ENCODE measurements at places on chromosomes 12 and 14. TPM values are rescaled to one million over a fixed set of nuclear protein-coding genes. Genes with fewer than 3 reads are reported as not detected.

GRCh38 chr12:52524898-52525591 is 4.9 kb upstream of the KRT5 start:
- H3K36me3 ChIP-seq: no peaks in the 10 kb centered on the region
- H3K27me3 ChIP-seq: peaks cover 3% of the 10 kb centered on the region
- no peak for DNase-seq
- no peak overlapping the region for H3K4me3 ChIP-seq
- peaks cover 4% of the 10 kb centered on the region for H3K4me1 ChIP-seq

The ACTN1 gene
- 52.6 TPM for total RNA-seq

DNA sequence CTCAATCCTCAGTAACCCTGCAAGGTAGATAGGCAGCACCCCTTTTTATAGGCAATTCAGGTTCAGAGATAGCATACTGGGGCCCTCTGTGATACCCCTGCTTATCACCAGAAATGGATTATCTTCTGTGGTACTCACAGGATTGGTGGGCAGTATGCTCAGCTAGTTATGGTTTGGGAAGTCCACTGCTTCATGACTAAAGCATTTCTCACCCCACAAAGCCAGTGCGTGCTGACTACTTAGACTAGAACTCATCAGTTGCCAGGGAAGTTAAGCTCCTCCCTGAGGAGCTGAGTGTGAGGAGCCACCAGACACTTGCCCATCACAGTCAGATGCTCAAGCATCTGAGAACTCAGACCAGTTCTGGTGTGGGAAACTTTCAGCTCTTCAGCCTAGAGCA is 76.3 kb downstream of the SCAF11 start:
- no peak overlapping the region for H3K27ac ChIP-seq
- H3K4me3 ChIP-seq: no peak overlapping the region
- H3K4me1 ChIP-seq: no peaks in the 10 kb centered on the region
- no peak for DNase-seq
- H3K27me3 ChIP-seq: no peaks in the 10 kb centered on the region

DNA sequence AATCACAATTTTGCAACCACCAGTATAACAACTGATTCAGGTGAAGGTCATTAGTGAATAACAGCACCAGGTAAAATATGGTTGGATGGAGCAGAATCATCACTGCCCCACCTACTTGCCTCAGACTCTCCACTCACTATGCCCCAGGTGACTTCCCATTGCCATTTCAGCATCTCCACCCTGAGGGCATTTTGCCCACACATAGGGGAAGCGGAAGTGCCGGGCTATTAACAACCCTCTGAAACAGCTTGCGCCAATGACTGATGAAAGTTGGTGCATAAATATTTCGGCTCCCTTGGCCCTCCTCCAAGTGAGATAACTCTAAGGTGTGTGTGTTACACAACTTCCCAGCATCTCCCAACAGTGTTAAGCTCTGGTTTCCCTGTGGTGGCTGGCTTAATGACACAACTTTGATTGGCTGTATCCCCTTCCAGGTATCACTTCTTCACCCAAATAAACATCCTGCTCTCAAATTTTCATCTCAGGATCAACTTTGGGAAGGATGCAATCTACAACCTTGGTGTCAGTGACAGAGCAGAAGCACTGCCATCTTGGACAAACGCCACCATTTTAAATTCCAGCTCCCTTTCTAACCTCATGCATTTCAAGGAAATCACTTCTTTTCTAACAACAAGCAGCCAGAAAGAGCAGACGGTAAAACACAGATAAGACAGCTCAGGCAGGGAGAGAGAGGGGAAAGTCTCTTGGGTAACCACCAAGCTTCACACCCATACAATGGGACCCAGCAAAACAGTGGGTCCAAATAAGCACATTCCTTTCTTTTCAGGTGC is 73.6 kb upstream of the PPP2R5C start:
- no peak overlapping the region for H3K27ac ChIP-seq
- H3K4me1 ChIP-seq: no peaks in the 10 kb centered on the region
- H3K36me3 ChIP-seq: no peaks in the 10 kb centered on the region
- H3K27me3 ChIP-seq: peaks cover 19% of the 10 kb centered on the region
- DNase-seq: no peak
- H3K4me3 ChIP-seq: no peak overlapping the region

GRCh38 chr14:68268719-68269118 is 449.1 kb downstream of the RAD51B start:
- no peaks in the 10 kb centered on the region for H3K36me3 ChIP-seq
- no peak for DNase-seq
- H3K27me3 ChIP-seq: no peaks in the 10 kb centered on the region
- H3K4me1 ChIP-seq: peaks cover 25% of the 10 kb centered on the region
- H3K4me3 ChIP-seq: no peak overlapping the region

GRCh38 chr14:27863166-27863565 is 903.4 kb upstream of the FOXG1 start:
- H3K4me1 ChIP-seq: no peaks in the 10 kb centered on the region
- no peaks in the 10 kb centered on the region for H3K36me3 ChIP-seq
- no peak overlapping the region for H3K4me3 ChIP-seq
- no peaks in the 10 kb centered on the region for H3K27me3 ChIP-seq

DNA sequence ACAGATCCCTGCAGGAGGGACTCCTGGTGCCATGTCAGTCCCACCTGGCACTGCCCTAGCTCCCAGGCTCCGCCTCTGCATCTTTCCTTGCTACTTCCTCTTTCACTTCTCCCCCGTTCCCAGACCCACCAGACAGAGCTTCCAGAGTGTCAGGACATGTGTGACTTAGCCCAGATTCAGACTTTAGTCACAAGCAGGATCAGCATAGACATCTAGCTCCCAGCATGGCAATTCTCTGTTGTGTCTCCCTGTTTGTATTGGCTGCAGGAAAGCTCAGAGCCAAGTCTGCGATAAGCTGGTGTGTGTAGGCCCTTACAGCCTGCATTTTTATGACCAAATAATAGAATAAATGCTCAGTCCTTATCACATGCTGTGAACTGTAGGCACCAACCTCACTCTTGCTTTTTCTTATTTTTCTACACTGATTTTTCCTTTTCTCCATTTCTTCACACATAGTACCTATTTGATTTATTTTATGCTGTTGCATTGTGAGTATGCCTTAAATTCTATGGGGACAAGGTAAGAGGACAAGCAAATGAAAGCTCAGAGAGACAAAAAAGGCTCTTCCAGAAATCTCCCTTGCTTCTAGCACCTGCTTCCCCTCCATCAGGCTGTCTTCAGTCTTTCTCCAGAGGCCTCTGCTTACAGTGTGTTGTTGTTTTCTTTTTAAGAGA is 5.9 kb downstream of the DHRS2 start:
- H3K4me1 ChIP-seq: no peaks in the 10 kb centered on the region
- no peak for DNase-seq
- H3K36me3 ChIP-seq: no peaks in the 10 kb centered on the region
- H3K27ac ChIP-seq: no peak overlapping the region
- no peak overlapping the region for H3K4me3 ChIP-seq

- no peaks in the 10 kb centered on the region for H3K36me3 ChIP-seq
- H3K27ac ChIP-seq: no peak overlapping the region
- H3K27me3 ChIP-seq: peaks cover 4% of the 10 kb centered on the region
- no peak for DNase-seq
Observed at GRCh38 chr12:95683418-95683817, 107.1 kb downstream of the NTN4 start.

The NPFF gene
- total RNA-seq: 0.57 TPM

The SARNP gene
- 81.6 TPM for total RNA-seq

The CLEC2B gene
- 13.0 TPM for total RNA-seq

DNA sequence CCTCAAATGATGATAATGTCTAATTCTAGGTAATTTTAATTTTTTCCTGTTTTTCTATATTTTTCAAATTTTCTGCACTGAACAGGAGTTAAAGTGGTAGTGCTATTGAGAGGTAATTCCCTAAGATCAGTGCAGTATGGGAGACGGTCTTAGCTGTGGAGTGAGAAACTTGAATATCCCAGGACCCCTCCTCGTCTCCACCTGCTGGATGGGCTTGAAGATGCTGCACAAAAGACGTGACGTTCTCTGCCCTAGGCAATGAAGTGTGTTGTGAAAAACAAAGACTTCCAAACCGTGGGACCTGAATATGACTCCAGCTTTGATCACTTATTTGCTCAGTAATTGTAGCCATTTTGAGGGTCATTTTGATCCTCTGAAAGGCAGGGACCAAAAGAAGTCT is 298.1 kb downstream of the VRK1 start:
- no peak overlapping the region for H3K27ac ChIP-seq
- H3K27me3 ChIP-seq: peaks cover 3% of the 10 kb centered on the region
- no peaks in the 10 kb centered on the region for H3K4me1 ChIP-seq

DNA sequence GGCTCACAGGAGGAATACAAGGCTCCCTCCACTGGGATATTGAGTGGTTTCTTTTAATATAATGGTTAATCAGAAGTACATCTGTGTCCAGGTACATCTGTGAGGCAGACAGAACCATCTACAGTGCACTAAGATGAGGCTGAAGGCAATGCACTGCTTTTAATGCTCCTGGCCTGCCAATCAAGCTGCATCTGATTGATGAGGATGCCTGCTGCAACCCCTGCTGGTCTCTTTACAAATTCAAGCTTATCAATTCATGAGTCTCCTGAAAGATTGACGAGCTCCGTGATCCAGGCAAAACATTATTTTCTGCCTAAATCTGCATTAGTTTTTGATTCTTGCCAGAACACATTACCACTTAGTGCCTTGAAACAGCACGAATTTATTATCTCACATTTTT is 1139.1 kb downstream of the AACS start:
- no peak overlapping the region for H3K27ac ChIP-seq
- H3K36me3 ChIP-seq: no peaks in the 10 kb centered on the region
- no peaks in the 10 kb centered on the region for H3K27me3 ChIP-seq
- H3K4me1 ChIP-seq: no peaks in the 10 kb centered on the region
- no peak overlapping the region for H3K4me3 ChIP-seq
- DNase-seq: no peak

The GPX2 gene
- total RNA-seq: not detected
